ENCODE measurements at places on chromosomes 4 and X. TPM values are rescaled to one million over a fixed set of nuclear protein-coding genes. Genes with fewer than 3 reads are reported as not detected.

DNA sequence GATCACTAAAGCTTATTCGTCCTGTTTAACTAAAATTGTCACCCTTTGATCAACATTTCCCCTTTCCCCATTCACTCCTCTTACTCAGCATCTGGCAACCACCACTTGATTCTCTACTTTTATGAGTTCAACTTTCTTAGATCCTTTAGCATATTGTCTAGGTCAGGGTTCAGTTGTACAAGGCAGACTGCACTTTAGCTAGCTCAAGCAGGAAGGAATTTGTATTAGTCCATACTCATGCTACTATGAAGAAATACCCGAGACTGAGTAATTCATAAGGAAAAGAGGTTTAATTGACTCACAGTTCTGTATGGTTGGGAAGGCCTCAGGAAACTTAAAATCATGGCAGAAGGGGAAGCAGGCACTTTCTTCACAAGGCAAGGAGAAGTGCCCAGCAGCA is 44.3 kb downstream of the TASL start:
- H3K4me3 ChIP-seq = no peak overlapping the region
- no peaks in the 10 kb centered on the region for H3K36me3 ChIP-seq
- H3K4me1 ChIP-seq = no peaks in the 10 kb centered on the region
- DNase-seq = no peak
- H3K27me3 ChIP-seq = no peaks in the 10 kb centered on the region
- no peak overlapping the region for H3K27ac ChIP-seq

DNA sequence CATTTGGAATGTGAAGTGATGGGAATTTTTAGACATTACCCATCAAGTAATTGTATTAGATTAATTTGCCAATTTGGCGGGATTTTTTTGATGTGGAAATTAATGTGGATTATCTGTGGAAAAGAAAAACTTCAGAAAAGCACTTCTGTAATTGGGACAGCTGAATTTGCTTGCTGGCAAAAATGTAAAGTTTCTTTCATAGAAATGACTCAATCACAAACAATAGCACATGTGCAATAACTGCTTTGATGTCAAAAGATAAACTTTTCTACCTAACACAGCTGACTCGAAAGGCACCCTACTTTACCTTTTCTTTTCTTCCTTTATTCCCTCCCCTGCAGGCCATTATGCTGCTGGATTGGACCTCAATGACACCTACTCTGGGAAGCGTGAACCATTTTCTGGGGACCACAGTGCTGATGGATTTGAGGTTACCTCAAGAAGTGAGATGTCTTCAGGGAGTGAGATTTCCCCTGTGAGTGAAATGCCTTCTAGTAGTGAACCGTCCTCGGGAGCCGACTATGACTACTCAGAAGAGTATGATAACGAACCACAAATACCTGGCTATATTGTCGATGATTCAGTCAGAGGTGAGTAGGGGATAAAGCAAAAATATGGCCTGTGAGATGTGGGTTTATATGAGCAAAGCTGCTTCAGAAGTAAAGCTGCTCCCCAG is 1.4 kb downstream of the AREG start:
- H3K4me1 ChIP-seq = peaks cover 10% of the 10 kb centered on the region
- no peaks in the 10 kb centered on the region for H3K27me3 ChIP-seq
- no peak overlapping the region for H3K4me3 ChIP-seq
- DNase-seq = no peak
- no peak overlapping the region for H3K27ac ChIP-seq

NRK gene
- total RNA-seq = not detected

HDX gene
- 0.29 TPM for total RNA-seq

DNA sequence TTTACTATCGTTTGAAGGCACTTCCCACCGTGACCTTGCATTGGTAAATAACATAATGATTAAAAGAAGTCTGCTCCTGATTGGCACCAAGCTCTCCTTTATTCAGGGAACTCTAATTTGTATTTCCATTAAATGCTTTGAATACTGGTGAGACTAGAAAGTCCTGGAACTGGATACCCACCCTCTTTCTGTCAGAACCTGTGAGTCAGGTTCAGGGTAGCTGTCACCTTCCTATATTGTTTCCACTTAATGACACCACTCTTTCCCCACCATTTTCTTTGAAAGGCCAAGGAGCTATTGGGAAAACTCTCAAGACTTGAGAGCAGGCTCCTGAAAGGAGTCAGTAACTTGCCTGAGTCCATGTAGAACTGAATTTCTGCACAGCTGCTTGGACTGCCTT is 55.9 kb upstream of the RASSF6 start:
- H3K36me3 ChIP-seq = no peaks in the 10 kb centered on the region
- H3K27me3 ChIP-seq = no peaks in the 10 kb centered on the region
- H3K4me3 ChIP-seq = no peak overlapping the region
- no peak for DNase-seq
- no peak overlapping the region for H3K27ac ChIP-seq

RHOXF2 gene
- not detected for total RNA-seq

DNA sequence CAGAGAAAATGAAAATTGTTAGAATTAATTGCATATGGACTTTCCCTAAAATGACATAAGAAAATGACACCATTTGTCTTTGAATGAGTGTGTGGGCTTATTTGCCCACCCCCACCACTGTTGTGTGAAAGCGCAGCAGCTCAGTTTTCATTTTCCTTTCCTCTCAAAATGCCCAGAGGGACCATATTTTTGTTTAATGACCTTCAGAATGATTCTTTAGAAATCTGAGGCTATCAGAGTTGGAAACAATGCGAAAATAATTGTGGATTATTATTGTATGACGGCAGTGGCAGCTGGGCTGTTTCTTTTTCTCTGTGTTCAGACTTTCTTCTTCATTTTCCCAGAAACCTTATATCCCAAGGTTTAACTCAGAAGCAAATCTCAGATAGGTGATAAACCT is 44.6 kb upstream of the TEX13A start:
- H3K27ac ChIP-seq = no peak overlapping the region
- H3K36me3 ChIP-seq = no peaks in the 10 kb centered on the region
- H3K4me1 ChIP-seq = no peaks in the 10 kb centered on the region
- no peaks in the 10 kb centered on the region for H3K27me3 ChIP-seq

DCAF12L2 gene
- not detected for total RNA-seq

DNA sequence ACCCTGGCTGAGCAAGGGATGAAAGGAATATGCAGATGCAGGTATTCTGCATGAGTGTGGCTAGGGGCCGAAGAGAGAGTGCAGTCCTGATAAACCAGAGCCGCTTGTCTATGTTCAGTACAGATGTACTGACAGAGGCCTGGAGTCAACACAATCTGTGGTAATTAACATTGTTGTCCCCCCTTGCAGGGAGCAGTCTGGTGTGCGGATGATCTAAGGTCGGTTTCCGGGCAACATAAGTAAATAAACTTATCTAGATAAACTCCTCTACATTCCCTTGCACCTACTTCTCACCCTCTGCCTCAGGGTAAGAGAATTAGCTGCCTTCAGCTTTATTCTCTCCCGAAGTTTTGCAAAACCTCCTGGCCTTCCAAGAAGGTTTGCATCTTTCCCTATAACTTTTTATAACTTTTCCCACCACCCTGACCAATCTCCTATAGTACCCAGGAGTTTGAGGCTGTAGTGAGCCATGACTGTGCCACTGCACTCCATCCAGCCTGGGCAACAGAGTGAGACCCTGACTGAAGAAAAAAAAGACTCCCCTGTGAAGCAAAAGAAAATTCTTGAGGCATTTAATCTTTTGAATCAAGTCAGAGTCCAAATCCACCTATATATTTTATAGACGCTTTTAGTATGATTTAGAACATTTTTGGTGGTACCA is 26.6 kb downstream of the SNX25 start:
- peak; percentile 11 for DNase-seq
- no peak overlapping the region for H3K4me3 ChIP-seq
- no peak overlapping the region for H3K27ac ChIP-seq
- no peaks in the 10 kb centered on the region for H3K36me3 ChIP-seq
- no peaks in the 10 kb centered on the region for H3K4me1 ChIP-seq

DNA sequence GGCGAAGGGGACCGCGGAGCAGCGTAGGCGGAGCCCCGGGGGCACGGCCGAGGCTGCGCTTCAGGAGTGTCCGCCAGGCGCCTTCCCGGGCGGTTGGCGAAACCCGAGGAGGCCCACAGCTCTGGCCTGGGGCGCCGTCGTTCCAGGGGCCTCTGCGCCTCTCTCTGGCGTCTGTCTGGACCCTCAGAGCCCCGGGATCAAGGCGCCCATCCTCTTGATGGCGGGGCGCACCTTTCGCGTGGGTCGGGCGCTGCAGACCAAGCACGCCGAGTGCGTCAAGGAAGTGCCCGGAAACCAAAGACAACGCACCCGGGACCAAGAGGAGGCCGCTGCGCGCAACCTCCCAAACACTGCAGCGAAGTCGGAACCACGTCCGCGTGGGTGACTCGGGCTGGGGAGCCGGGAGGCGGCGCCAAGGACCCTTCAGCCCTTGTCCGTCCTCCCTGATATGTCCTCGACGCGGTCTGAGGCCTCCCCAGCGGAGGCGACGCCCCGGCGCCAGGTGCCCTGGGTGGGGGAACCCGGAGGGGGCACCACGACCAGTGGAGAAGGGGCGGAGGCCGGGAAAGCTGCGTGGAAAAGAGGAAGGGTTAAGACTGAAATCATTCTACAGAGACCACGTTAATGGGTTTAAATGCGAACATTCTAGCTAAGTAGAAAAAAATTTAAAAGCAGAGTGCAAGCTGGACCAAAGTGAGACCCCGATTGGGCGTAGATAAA is 9.9 kb downstream of the HMX1 start:
- no peak overlapping the region for H3K4me3 ChIP-seq
- H3K27ac ChIP-seq = no peak overlapping the region
- no peaks in the 10 kb centered on the region for H3K4me1 ChIP-seq
- no peak for DNase-seq

TSC22D3 gene
- 202 TPM for total RNA-seq

ADGRG2 gene
- not detected for total RNA-seq

DMRTC1B gene
- total RNA-seq = 0.36 TPM

- no peak for DNase-seq
- H3K27me3 ChIP-seq = no peaks in the 10 kb centered on the region
- peaks cover 5% of the 10 kb centered on the region for H3K4me1 ChIP-seq
- no peaks in the 10 kb centered on the region for H3K36me3 ChIP-seq
- H3K27ac ChIP-seq = no peak overlapping the region
- no peak overlapping the region for H3K4me3 ChIP-seq
Observed at GRCh38 chrX:11755724-11756123, 2.3 kb upstream of the MSL3 start.

FGFR3 gene
- total RNA-seq = 0.67 TPM

DNA sequence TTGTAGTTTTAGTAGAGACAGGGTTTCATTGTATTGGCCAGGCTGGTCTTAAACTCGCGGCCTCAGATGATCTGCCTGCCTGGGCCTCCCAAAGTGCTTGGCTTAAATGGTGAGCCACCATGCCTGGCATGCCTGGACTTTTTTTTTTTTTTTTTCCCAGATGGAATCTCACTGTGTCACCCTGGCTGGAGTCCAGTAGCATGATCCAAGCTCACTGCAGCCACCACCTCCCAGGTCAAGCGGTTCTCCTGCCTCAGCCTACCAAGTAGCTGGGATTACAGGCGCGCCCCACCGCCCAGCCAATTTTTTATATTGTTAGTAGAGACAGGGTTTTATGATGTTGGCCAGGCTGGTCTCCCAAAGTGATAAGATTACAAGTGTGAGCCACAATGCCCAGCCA is 8.4 kb downstream of the UBE2K start:
- H3K27me3 ChIP-seq = no peaks in the 10 kb centered on the region
- H3K27ac ChIP-seq = no peak overlapping the region
- H3K4me1 ChIP-seq = peaks cover 44% of the 10 kb centered on the region
- no peak for DNase-seq
- H3K36me3 ChIP-seq = no peaks in the 10 kb centered on the region

ARFIP1 gene
- 12.5 TPM for total RNA-seq

CLIC2 gene
- 0.81 TPM for total RNA-seq

GRCh38 chrX:132214518-132214917 is 4.7 kb downstream of the RAP2C start:
- no peak overlapping the region for H3K27ac ChIP-seq
- no peak for DNase-seq
- no peak overlapping the region for H3K4me3 ChIP-seq
- H3K4me1 ChIP-seq = peaks cover 62% of the 10 kb centered on the region

TRPC5OS gene
- not detected for total RNA-seq

HNRNPDL gene
- 322 TPM for total RNA-seq

DNA sequence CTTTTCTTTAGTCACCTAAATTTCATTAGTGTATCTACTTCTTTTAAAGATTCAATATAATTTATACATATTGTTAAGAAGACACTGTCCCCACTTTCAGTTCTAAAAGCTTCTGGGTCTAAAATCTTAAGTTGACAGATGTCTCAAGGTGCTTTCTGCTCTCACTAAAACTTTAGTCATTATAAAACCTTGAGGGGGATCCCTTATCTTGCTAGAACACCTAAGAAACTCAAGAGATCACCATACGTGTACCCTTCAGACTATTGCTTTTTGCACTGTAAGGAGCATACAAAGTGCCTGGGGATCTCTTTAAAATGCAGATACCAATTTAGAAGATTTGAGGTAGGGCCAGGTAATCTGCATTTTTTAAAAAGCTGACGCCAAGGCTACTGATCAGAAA is 30.1 kb downstream of the CYBB start:
- no peak for DNase-seq
- no peaks in the 10 kb centered on the region for H3K36me3 ChIP-seq
- H3K27ac ChIP-seq = no peak overlapping the region

DNA sequence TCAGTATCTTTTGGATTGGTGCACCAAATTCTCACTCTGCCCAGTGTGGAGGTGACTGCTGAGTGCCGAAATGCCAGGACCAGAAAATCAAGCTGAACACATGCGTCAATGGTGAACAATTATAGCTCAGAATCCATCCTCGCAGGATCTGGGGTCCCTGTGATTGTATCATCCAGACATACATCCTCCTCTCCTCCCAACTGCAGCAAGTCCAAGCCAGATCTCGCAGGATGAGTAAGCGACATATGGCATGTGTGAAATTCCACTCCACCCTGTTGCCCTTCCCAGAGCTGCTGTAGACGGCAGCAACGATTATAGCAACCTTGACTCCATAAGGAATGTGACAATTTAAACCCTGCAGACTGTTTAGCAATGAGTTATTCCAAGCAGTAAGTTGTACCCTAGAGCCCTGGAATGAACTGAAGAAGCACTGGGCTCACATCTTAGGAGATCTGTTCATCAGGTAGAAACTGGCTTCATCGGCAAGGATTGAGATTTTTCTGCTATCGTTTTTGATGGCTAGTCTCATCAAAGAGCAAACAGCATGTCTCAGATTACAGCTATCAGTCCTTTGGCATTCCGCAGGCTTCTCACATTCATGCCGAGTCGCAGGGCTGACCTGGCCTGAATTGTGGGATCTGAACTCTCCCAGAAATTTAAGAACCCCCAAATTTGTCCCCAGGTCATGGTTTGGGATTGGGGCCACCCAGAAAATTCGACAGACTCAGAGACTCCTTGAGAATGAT is 35.5 kb upstream of the SORBS2 start:
- no peak overlapping the region for H3K27ac ChIP-seq
- H3K27me3 ChIP-seq = no peaks in the 10 kb centered on the region
- H3K4me3 ChIP-seq = no peak overlapping the region
- H3K4me1 ChIP-seq = no peaks in the 10 kb centered on the region
- no peak for DNase-seq

GRCh38 chrX:140104760-140105159 is 139.4 kb upstream of the CXorf66 start:
- no peak overlapping the region for H3K27ac ChIP-seq
- H3K36me3 ChIP-seq = no peaks in the 10 kb centered on the region
- no peaks in the 10 kb centered on the region for H3K4me1 ChIP-seq
- H3K27me3 ChIP-seq = no peaks in the 10 kb centered on the region
- DNase-seq = no peak
- H3K4me3 ChIP-seq = no peak overlapping the region

TMEM156 gene
- 16.8 TPM for total RNA-seq

GRCh38 chr4:41065434-41066006 is 148.8 kb downstream of the APBB2 start:
- no peaks in the 10 kb centered on the region for H3K27me3 ChIP-seq
- no peak for DNase-seq
- no peak overlapping the region for H3K27ac ChIP-seq
- H3K4me3 ChIP-seq = no peak overlapping the region

- H3K27me3 ChIP-seq = no peaks in the 10 kb centered on the region
- H3K4me3 ChIP-seq = no peak overlapping the region
- H3K27ac ChIP-seq = no peak overlapping the region
- DNase-seq = no peak
Observed at GRCh38 chrX:11750046-11750445, 8.0 kb upstream of the MSL3 start.

All from CD4-positive, alpha-beta memory T cell (primary cell).